ENCODE measurements at places on chromosomes 6 and 20.

DNA sequence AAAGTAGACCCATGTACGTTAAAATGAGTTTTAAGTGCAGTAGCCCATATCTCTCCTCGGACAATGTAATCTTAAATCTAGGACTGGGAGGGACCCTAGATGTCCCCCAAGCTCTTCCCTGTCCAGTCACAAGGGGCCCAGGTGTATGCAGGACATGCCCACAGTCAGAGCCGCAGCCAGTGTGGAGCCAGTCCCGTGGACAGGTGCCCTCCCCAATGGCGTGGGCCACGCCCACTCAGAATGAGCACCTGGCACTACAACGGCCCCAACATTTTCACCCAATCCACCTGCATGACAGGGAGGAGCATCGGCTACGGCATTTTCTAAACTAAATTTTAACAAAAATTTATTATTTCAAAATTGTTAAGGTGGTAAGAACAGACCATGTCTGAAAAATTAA is 53.2 kb downstream of the WDR27 start:
- DNase-seq: no peak

- no peak for DNase-seq
Observed at GRCh38 chr6:152458648-152459644, 178.2 kb downstream of the SYNE1 start.

DNA sequence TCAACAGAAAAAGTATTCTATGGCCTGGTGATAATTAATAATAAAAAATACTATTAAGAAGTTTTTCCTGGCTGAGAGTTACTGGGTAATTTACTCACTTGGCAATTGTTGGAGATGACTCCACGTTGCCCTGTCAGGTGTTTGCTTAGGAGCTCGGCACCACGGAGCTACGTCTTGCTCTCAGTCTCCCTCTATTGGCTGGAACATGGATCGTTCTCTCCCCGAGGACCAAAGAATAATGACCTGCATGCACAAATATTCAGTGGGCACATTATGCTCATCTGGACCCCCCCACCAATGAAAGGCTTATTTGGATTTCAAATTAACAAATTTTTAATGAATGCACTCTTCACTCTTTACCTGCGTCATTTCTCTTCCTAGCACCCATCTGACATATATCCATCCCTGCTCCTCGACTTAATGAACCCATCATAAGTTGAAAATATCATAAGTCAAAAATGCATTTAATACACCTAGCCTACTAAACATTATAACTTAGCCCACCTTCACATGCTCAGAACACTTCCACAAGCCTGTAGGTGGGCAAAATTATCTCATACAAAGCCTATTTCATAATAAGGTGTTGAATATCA is 71.0 kb upstream of the CD83 start:
- no peak for DNase-seq

GRCh38 chr20:63536997-63537524 is at the start of gene PTK6:
TSS of gene PTK6 (minus strand) at chr20:63537376. CDS start at chr20:63537314, 62 bp downstream.
- DNase-seq: no peak

DNA sequence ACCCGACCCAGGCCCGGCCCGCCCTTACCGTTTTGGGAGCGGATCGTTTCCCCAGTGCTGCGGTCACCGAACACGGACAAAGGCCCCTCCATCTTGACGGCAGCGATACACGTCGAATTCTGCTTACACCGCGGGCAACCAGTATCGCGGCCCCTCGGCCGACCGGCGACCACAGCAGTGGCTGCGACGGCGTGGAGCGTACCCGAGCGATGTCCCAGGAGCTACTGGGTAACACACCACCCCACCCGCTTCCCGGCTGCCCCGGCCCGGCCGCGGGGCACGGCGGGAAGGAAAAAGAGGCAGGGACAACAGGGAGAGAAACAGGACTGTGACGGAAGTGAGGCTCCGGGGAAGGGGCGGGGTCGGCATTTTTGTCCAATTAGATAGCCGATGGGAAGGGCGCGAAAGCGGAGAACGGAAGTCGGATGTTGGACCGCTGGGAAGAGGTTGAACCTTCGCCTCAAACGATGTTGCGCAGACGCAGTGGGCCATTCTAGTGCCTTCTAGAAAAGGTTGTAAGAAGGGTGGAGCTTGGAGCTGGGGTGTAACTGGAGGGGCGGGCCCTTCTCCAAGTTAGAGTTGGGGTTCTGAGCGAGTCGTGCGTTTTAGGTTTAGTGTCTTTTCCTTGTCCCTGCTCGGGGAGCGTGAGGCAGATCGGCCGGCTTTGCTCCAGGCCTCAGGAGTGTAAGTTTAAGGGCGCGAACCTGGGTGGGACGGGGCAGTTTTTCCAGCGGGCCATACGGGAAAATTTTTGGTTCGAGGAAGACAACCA is at the start of gene TCP1:
Gene TCP1 (minus strand): TSS at position 226 of the 772 bp plus-strand sequence. CDS start 134 bp downstream, at position 92.
- DNase-seq: peak; percentile 99

GRCh38 chr20:20903773-20904500 is 191.5 kb upstream of the RALGAPA2 start:
- DNase-seq: peak; percentile 2

- DNase-seq: no peak
Observed at GRCh38 chr6:138673346-138674014, 100.1 kb upstream of the CCDC28A start.

DNA sequence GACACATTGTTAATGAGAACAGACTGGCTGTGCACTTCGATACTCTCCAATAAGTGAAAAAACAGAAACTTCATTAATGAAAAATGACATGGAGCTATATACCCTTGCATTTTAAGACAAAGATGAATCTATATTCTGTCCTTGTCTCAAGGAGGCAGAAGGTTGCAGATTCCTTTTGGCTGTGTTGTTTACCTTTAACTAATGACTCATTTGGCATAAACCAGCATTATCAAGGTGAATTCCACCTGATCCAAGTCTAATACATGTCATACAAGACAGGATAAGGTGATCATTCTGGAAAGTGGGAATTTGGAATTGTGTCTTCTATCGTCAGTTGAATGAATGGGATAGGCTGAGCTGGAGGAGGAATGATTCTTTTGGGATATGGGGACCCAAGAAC is 192.9 kb downstream of the PLCB4 start:
- DNase-seq: no peak

- DNase-seq: no peak
Observed at GRCh38 chr20:62792940-62793756, 3.1 kb upstream of the MRGBP start.

DNA sequence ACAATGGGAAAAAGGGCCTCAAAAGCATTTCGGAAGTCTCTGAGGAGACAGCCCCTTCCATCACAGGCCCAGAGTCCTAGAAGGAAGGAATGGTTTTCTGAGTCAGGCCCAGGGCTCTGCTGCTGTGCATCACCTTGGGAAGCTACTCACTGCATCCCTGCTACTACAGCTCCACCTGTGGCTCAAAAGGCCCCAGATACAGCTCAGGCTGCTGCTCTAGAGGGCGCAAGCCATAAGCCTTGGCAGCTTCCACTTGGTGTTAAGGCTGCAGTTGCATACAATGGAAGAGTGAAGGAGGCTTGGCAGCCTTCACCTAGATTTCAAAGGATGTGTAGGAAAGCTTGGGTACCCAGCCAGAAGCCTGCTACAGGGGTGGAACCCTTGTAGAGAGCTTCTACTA is 54.8 kb downstream of the MEI4 start:
- no peak for DNase-seq

- DNase-seq: peak; percentile 84
Observed at GRCh38 chr6:26183581-26184366, 96.5 kb downstream of the HFE start.

DNA sequence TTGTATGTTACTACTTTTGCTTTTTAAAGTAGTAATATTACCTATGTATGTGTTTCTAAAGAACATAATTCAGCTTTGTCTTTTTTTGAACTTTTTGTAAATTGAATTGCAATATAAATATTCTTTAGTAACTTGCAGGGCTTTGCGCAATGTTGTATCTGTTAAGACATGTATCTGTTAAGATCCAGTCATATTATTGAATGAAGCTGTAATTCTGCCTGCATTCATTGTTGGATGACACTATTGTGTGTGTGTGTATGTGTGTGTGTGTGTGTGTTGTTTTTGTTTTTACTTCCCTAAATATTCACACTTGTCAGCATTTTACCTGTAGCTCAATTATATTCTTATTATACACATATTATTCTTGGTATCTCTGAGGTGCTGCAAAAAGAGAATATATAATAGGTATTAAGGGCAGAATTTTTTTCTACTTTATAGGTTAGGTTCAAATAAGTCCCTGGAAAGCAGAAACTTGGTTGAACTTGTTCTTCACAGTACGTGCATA is 164.0 kb downstream of the MEI4 start:
- DNase-seq: no peak

GRCh38 chr20:24879875-24880274 is 69.2 kb upstream of the CST7 start:
- no peak for DNase-seq

DNA sequence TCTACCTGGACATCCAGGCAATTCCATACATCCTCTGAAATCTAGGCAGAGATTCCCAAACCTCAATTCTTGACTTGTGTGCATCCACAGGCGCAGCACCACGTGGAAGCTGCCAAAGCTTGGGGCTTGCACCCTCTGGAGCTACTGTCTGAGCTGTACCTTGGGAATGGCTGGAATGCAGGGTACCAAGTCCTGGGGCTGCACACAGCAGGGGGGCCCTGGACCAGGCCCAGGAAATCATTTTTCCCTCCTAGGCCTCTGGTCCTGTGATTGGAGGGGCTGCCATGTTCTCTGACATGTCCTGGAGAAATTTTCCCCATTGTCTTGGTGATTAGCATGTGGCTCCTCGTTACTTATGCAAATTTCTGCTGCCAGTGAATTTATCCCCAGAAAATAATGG is 391.9 kb upstream of the CHD6 start:
- no peak for DNase-seq

DNA sequence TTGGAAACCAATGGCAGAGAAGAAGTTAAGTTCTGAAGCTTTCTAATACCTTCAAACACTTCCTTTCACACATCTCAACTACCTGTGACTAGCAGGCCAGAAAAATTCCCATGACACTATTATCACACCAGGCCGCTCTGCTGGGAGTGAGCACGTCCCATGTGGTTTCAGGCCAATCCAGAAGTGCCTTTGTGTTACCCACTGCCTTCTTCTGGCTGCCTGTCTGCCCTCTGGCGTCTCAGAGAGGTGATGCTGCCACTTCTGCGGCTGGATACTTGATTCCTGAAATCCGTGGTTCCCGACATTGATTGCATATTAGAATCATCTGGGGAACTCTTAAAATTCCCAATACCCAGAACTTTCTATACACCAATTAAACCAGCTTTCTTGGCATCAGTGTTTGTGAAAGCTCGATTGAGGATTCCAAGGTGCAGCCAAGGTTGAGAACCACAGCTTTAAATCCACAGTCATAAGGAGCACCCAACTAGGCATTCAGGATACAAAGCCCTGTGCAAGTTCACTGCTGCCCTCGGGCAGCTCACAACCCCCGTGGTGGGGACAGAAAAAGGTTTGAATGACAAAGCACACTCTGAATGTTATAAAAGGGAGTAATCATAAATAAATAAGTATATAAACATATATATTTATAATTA is 65.6 kb downstream of the STMND1 start:
- DNase-seq: no peak

- DNase-seq: no peak
Observed at GRCh38 chr6:165827190-165827518, 164.1 kb upstream of the PDE10A start.

DNA sequence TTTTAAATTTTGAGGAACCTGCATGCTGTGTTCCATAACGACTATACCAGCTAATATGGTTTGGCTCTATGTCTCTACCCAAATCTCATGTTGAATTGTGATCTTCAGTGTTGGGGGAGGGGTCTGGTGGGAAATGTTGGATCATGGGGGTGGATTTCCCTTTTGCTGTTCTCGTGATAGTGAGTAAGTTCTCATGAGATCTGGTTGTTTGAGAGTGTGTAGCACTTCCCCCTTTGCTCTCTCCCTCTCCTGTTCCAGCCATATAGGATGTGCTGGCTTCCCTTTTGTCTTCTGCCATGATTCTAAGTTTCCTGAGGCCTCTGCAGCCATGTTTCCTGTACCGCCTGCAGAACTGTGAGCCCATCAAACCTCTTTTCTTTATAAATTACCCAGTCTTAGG is 61.8 kb upstream of the NEDD9 start:
- no peak for DNase-seq

DNA sequence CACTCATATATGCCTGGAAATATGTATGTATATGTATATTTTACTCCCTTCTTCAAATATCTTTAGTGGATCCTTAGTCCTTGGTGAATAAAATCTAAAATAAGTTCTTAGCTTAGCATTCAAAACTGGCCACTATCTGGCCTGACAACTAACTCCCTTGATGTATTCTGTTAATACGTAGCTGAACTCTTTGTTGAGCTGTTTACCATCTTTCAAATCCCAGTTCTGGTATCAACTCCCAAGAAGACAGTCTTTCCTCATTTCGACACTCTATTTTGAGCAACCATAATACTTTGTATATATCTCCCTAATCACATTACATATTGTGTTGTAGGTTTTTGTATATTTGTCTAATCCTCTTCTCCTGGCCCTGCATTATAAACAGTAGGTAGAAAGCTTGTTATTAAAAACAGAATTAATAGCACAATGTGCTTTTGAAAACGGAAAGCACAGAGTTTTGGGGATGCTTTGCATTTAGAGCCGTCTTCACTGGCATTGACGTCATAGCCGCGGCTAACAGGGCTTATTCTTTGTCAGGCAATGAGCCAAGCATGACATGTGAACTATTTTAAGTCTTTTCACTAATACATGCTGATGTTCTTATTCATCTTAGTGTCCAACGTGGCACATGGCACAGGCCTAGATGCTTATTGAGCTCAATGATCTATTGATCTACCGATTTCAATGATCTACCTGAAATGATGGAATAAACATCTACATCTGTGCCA is 47.2 kb upstream of the CCN2 start:
- DNase-seq: no peak

- DNase-seq: no peak
Observed at GRCh38 chr6:147782302-147782701, 273.8 kb downstream of the SAMD5 start.

DNA sequence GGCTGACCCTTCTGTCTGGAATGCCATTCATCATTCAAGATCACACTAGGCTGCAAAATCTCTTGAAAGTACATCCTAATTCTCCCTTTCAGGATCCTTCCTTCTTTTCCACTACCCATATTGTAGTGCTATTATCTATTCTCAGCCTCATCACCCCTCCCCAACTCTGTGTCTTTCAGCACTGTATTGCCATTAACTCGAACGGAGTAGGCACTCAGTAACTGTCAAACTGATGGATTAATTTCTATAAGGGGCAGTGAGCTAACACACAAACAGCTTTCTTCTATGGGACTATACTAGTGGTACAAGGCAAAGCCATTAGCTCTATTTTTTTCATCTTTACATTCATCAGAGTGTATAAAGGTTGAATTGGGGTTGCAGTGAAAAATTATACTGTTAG is 46.6 kb downstream of the LAMA4 start:
- no peak for DNase-seq

DNA sequence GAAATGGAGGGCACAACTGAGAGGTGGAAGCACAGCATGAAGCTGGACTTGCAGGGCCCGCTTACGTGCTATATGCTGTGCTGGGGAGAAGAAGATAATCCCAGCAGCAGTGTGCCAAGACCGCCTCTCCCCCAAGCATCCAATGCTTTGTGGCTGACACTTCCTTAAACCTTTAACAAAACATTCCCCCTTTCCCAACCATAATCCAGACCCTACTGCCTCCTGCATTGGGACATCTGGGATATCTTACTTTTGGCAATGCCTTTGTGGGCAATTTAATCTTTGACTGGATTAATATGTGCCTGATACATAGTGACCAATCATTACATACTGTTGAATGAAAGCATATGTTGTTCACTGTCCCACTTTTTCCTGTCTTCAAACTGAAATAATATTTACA is 3.1 kb upstream of the TENT5A start:
- no peak for DNase-seq

GRCh38 chr6:163457637-163458561 is 43.4 kb downstream of the QKI start:
- DNase-seq: no peak

- peak; percentile 89 for DNase-seq
Observed at GRCh38 chr6:163711615-163712565, 297.4 kb downstream of the QKI start.
